ENCODE measurements at places on chromosomes 7 and 10.

DNA sequence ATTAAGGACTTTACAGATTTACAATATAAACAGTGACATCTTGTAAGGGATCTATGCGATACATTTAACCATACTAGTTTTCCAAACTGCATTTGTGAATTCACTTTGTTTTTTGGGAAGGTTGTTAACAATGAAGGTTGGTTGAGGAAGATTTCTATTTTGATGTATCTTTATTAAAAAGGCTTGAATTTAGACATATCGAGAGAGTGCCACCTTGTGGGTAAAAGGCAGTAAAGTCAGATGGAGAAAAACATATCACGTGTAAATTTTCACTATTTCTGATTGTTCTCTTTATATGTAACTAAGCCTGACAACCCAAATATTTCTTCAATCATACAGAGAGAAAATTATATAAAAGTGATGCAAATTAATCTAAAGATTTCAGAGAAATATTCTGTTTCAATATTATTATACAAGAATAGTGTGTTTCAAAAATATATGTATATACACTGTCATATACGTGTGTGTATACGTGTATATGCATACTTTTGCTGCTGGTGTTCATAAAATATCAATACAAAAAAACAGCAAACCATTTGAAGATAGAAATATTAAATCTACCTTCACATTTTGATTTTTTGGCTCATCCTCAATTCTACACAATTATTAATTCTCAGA, 988.6 kb downstream of the SORCS1 start:
- DNase-seq, result peak; percentile 0

DNA sequence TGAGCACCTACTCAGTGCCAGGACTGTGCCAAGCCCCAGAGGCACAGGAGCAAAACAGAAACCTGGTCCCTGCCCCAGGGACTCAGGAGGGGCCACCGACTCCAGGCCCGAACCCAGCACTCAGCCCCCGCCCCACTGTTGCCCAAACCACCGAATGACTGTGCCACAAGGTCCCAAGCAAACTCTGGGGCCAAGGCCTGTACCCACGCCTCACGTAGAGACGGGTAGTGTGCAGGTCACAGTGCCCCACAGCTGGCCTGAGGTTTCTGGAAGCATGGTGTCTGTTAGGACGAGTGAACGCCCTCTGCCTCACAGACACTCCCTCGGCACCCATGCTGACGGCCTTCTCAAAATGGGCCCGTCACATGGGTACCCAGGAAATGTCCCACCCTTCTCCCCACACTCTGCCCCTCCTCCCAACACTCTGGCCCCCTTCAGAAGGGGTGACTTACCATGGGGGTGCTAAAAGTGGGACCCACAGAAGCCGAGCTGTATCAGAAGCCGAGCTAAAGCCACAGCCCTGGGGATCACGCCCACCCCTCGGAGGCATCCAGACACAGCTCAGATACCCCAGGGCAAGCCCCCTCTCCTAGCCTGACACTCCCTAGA, 44.2 kb downstream of the CTBP2 start:
- DNase-seq, result no peak

DNA sequence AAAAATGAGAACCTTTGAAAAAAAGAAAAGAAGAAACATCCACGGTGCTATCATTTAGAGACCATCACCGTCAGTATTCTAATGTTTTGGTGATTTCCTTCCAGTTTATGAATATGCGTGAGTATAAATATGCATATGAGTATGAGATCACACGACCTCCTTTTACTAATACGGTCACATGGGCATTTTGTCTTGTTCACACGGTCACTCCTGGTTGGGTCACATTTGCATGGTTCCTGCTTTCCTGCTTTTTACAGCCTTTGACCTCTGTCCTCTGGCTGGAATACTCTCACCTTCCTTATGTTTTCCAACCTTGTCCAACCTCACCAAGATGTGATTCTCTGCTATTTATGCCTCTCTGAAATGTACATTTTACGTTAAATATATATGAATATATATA, 25.3 kb upstream of the LMTK2 start:
- DNase-seq, result no peak

- no peak for DNase-seq
Measured at GRCh38 chr7:67671006-67671548, 674.4 kb downstream of the TYW1 start.

DNA sequence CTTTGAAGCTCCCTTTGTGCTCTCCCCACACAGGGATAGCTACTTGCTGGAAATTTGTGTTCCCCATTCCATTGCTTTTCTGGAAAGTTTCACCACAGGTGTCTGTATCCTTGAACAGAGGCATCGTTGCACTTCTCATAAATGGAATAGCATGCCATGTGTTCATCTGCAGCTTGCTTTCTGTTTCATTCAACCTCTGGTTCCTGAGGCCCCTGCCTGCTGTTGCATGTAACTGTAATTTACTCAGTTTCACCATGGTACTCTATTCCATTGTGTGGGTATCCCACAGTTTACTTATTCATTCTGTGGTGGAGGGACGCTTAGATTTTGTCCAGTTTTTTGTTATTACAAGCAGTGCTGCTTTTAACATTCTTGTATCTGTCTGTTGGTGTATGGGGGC, 32.0 kb downstream of the EEPD1 start:
- DNase-seq, result no peak

DNA sequence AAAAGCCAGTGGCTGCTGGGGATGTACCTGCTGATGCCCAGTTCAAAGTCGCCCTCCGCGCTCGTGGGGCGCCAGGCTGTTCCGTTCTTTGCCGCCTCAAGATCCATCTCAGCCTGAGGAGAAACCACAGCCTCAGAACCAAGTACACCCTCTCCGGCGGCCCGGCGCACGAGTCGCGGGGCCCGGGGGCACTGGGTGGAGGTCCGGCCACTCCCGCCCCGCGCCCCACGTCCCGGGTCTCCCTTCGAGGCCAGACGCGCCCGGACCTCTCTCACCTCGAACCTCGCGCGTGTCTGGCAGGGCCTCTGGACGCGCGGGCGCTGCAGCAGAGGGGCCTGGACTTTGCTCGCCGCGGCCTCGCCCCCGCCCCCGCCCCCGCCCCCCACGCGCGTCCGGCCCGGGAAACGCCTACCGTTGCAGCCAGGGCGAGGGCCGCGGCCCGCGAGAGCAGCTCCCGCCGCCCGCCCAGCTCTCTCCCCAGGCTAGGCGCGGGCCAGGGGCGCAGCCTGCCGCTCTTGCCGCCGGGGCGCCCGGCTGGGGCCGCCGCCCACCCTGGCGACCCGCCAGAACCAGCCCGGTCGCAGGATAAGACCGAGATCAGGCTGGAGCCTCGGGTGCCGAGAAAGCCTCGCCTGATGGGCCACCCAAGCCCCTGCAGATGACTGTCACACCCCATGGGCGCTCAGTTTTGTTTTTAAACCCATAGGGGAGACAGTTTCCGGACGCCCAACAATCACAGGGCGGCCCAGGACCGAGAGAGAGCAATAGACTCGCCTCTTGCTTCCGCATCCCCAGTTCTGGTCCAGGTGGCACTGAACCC, at the start of gene ABCB4:
Gene ABCB4 (minus strand): TSS at position 322 of the 820 bp plus-strand sequence. CDS start 215 bp downstream, at position 107.
- peak; percentile 20 for DNase-seq

- DNase-seq, result no peak
Measured at GRCh38 chr10:114905450-114905849, 32.5 kb upstream of the TRUB1 start.

DNA sequence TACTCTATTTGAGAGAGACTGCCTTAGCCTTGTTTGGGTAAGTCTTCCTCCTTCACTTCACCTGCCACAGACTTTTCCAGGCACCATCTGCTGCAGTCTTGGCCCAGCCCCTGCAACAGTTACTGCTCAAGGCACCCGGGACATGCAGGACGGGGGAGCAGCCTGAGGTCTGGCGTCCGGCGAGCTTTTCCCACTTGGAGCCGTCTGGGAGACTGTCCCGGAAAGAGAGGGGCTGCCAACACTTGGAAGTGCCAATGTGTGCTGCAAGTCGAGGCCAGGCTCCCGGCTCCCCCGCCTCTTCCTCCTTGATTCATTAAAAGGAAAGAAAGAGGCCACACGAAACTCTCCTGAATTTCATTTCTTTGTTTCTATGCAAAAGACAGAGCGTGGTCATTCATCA, 13.7 kb downstream of the HTRA1 start:
- DNase-seq, result no peak

GRCh38 chr10:130021383-130021950, 57.4 kb upstream of the EBF3 start:
- no peak for DNase-seq

- DNase-seq, result no peak
Measured at GRCh38 chr7:139125657-139126056, 16.1 kb upstream of the ZC3HAV1 start.

- DNase-seq, result no peak
Measured at GRCh38 chr10:83574770-83575169, 564.5 kb upstream of the GHITM start.

DNA sequence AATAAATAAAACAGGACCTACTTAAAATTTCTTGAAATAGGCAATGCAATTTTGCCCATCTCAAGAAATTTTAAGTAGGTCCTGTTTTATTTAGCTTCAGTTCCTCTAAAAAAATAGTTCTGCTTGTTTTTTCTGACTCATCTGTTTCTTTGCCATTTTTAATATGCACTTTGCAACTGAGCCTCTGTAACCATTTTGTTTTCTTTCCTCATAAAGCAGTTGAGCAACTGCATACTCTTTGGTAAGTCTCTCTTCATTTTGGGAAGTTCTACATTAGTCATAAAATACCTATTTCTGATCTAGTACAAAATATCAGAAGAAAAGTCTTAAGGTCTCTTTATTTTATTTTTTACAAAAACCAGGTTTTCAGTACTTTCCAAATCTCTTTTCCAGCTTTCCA, 18.0 kb downstream of the TAS2R40 start:
- no peak for DNase-seq

GRCh38 chr10:85139124-85139523, 810.7 kb downstream of the CCSER2 start:
- DNase-seq, result no peak

DNA sequence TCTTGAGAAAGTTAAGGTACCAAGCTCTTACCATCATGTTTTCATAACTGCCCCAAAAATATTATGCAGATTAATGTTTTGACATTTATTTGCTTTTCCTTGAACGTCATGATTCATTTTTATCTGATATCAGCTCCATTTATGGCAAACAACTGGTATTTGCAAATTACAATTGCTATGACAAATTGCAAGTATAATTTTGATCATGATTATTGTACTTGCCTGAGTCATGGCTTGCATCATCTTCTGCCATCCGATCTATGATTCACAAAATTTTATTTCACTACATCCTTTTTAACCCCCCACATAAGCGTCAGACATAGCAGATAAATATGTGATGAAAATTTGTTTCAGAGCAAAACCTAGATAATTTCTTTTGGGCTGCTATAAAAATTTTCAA, 155.0 kb downstream of the STK31 start:
- DNase-seq, result no peak

- DNase-seq, result no peak
Measured at GRCh38 chr10:96360766-96361165, 2.0 kb upstream of the OPALIN start.

DNA sequence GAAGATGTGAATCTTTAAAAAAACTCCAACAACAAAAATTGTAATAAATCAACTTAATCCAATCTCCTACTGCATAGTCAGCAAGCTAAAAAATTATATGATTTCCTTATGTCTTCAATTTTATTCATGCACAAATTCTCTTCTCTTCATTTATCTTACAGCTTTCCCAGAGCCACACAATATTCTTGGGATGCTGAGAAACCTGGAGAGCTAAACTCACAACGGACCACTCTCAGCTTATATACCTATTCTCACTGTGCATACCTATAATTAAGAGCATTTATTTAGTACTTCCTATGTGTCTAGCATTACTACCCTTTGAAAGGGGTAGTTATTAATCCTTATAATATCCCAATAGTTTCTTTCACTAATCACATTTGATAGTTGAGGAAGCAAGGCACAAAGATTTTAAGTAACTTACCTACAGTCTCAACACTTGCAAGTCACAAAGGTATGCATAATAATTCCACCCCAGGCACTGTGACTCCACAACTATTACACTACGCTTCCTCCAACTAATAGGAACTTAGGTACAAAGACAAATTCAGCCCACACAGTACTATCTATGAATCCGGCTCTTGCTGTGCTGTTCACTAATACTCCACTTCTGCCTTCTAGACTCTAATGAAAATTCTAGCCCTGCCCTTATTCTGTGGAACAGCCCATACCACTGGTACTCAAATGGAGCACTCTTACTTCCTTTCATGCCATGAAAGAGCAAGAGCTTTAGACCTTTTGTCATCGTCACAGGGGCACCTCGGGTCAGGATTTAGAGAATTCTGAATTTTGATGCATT, 5.1 kb downstream of the CCDC71L start:
- no peak for DNase-seq

DNA sequence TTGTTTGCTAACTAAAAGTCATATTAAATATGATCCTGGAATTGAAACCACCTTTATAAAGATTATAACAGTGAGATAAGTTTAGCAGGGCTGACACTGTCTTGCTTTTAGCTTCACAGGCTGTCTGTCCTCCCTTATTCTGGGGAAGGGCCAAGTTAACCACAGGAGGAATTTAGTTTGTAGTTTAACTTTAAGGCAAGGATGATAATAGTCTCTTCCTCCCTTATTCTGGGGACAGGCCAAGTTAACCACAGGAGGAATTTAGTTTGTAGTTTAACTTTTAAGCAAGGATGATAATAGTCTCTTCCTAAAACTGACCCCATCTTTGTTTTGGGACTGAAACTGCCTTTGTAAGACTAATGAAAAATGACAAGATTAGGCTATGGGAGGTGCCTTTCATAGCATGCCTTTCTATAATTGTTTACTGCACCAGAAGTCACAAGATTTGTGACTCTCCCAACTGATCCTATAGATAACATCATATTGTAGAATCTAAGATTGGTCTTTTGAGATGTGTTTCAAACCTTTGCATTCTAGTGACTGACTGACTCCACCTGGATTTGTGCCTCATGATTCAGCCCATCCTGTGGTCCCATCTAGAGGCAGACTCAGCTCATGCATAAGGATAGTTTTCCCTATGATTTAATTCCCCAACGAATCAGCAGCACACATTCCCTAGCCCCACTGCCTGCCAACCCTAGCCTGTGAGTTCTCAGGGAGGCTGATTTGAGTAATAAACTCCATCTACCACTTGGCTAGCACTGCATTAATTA, 212.0 kb downstream of the MAGI2 start:
- no peak for DNase-seq

GRCh38 chr7:158676171-158676840, 28.3 kb downstream of the NCAPG2 start:
- DNase-seq, result no peak

DNA sequence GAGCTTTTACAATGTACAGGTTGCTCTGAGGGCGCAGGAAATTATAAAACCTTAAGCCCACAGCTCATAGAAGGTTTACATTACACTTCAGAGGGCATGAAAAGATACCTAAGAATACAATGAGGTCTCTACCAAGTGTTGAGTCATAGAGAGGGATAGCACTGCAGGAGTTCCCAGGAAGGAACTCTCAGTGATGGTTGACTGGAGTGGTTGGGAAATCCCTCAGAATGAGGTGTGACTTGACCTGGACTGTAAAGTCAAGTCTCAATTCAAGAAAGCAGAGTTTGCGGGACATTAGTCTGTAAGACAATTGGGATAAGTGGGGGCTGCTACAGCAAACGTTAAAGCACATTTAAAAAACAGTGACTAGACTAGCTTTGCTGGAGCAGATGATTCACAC, 21.9 kb downstream of the TNKS2 start:
- no peak for DNase-seq
